ENCODE measurements at places on chromosomes 3 and 15.

GRCh38 chr3:4980229-4981203, 1.3 kb downstream of the BHLHE40 start:
- DNase-seq: no peak

DNA sequence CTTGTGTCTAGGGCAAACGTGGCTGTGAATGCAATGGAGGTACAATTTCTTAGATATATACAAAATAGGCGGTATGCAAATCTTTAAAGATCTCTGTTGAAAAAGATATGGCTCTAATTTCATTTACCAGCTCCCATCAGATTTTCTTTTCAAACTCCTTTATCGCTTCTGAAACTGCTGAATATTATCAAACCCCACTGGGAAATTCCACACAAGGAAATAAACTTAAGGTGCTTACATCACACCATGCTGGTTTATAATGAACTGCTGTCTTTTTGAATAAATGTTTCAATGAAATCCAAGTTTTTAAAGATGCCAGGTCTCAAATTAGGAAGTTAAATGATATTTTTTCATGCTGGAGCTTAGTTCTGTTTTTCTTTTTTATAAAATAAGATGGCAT, 102.5 kb upstream of the ICE2 start:
- no peak for DNase-seq

DNA sequence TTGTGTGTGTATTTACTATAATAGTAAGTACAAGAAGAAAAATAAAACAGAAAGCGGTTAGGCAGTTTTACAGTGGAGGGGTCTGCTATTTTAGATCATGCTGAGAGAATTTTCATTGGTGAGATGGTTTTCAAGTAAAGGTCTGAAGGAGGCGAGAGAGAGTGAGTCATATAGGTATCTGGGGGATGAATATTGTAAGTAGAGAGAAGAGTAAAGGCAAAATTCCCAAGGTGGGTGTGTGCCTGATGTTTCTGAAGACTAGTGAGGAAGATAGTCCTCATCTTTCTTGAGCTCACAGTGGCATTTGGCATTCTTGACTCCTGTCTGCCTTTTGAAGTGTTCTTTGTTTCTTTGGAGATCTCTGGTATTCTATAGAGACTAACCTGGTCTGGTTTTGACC, 38.6 kb downstream of the CRYBG3 start:
- DNase-seq: no peak

DNA sequence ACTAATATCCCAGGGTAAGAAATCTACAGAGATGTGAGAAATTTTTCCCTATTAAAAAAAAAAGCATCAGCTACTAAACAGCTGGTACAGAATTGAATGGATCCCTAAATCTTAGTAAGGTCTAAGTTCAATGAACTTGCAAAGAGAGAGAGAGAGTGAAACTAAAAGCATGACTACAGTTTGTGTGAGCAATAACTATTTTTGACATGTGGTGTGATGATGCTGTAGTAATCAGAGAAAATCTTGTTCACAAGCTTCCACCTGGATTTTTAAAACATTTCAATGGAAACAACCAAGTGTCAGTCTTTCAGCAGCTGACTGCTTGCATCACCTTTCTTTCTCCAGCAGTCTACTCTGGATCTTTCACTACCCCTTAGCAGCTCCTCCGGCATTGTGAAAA, 45.2 kb upstream of the ABI3BP start:
- no peak for DNase-seq

- DNase-seq: no peak
These were observed 49.1 kb downstream of the RUBCN start for GRCh38 chr3:197687570-197687969.

GRCh38 chr3:125960456-125961288, 8.3 kb upstream of the ROPN1B start:
- DNase-seq: no peak

DNA sequence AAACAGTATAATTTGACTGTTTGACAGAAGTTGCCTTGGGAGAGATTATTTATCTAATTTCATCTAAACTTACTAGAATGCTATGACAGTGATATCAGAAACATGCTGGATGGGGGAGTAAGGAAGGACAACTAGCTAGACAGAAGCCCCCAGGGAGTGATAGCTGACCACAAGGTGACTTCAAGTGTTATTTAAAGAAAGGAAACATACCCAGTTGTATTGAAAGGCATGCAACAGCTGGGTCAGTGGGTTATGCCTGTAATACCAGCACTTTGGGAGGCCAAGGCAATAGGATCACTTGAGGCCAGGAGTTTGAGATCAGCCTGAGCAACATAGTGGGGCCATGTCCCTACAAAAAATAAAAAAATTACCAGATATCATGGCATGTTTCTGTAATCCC, 69.6 kb downstream of the SLC49A4 start:
- DNase-seq: no peak

GRCh38 chr15:63050731-63051155, 8.2 kb downstream of the TPM1 start:
- DNase-seq: no peak

- no peak for DNase-seq
These were observed 57.1 kb downstream of the FEM1B start for GRCh38 chr15:68334661-68335124.

DNA sequence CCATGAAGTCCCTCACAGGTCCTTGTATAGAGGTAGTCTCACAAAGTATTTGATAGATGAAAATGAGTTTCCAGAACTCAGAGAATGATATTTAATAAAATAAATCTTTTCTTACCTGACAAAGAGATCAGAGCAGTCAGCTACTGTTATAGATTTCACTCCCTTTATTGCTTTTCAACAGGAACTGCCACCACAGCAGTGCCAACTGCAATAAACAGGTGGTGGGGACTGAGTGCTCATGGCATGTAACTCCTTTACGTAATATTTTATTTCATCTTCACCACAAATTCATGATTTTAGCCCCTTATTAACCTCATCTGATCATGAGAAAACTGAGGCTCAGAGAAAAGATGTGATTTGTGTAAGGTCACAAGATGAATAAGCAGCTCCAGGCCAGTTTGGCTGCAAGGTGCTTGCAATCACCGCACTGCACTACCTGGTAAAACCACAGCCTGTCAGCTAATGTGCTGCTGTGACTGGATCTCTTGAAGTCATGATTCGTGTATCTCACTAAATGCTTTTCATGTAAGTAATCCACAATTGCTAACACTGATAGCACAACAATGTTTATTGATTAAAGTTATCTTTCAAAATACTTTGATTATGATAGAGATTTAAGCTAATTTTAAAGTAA, 78.8 kb downstream of the WNT5A start:
- no peak for DNase-seq

DNA sequence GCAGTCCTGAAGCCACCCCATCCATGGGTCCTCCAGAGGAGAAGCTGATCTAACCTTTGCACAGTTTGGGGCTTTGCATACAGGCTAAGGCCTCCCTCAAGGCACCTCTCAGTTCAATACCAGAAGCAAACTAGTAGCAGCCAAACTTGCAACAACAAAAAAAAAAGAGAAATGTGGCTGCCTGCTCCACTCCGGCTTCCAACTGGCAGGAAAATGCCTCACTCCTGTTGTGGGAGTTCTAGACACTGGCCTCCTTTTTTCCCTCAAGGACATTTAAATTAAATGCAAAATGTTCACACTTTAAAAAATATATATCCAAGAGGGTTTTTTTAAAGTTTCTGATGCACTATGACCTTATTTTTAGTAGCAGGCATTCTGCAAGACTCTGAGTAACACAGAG, 216.0 kb upstream of the TPM1 start:
- no peak for DNase-seq
